ENCODE measurements at places on chromosomes 3 and 15.

DNA sequence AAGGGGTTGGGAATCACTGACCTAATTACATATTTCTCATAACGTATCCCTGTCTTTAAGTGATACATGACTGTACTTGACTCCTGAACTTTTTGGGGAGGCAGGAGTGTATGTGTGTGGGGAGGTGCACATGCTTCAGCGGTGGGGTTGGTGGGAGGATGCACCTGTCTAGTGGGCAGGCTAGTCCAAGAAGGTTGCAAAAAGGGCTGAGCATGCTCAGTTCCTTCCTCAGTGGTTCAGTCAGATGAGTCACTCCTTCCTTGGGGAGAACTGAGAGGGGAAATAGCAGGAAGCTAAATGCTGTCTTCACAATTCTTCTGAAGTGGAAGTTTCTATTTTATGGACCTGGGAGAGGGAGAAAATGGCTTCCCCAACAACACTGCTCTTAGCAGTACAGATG, 24.6 kb upstream of the AP4E1 start:
- DNase-seq, result no peak

GRCh38 chr15:31498329-31498728, 171.7 kb downstream of the KLF13 start:
- DNase-seq, result no peak

GRCh38 chr3:71025010-71025409, 558.5 kb downstream of the FOXP1 start:
- no peak for DNase-seq

GRCh38 chr3:42163622-42164244, 72.6 kb downstream of the TRAK1 start:
- DNase-seq, result no peak

DNA sequence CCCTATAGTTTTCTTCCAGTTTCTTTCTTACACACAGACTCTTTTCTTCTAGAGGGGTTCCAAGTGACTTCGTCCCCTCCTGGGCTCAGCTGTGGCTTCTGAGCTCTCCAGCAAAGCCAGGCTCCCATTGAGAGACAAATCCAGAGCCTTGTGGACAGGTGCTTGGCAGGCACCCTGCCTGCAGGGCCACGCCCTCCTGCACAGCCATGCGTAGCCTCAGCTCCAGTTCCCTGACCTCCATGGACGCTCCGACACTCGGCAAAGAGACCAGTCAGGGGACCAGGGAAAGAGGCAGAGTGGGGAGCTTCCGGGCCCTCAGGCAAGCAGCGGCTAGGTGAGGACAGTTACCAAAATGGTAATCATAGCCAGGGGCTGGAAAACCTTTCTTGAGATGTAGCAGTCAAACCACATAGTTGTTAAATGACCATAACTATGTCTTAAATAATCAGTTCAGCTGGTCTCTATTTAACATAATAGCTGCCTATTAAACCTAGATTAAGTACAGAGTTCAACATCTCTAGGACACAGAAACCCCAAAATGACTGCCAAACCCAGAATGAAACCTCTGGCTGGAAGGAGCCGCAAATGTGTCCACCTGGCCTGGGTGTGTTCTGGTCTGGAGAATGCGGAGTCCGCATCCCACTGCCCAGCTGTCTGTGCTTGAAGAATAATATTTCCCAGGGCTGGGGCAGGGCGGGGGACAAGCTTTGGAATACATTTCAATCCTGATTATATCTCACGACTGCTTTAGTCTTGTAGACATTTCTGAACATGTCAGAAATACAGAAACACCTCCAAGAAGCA, 69.3 kb upstream of the RGMA start:
- DNase-seq, result no peak

GRCh38 chr3:71064956-71065763, 518.4 kb downstream of the FOXP1 start:
- DNase-seq, result no peak

DNA sequence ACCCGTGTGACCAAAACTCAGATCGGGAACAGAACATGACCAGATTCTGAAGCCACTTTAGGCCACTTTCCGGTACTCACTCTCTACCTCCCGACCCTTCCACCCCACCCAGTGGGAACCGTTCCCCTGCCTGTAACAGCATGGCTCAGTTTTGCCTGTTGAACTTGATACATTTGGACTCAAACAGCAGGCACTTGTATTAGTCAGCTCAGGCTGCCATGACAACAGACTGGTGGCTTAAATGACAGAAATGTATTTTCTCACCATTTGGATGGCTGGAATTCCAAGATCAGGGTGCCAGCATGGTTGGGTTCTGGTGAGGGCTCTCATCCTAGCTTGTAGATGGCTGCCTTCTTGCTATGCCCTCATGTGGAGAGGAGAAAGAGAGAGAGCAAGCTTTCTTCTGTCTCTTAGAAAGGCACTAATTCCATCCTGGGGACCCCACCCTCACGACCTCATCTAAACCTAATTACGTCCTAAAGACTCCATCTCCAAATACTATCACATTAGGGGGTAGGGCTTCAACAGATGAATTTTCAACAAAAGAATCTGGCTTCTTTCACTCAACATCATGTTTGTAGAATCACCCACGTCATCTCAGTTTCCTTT, 9.3 kb upstream of the SSUH2 start:
- DNase-seq, result no peak

GRCh38 chr3:188568736-188569135, 414.8 kb downstream of the LPP start:
- no peak for DNase-seq
